ENCODE measurements at places on chromosomes 13 and 19.

DNA sequence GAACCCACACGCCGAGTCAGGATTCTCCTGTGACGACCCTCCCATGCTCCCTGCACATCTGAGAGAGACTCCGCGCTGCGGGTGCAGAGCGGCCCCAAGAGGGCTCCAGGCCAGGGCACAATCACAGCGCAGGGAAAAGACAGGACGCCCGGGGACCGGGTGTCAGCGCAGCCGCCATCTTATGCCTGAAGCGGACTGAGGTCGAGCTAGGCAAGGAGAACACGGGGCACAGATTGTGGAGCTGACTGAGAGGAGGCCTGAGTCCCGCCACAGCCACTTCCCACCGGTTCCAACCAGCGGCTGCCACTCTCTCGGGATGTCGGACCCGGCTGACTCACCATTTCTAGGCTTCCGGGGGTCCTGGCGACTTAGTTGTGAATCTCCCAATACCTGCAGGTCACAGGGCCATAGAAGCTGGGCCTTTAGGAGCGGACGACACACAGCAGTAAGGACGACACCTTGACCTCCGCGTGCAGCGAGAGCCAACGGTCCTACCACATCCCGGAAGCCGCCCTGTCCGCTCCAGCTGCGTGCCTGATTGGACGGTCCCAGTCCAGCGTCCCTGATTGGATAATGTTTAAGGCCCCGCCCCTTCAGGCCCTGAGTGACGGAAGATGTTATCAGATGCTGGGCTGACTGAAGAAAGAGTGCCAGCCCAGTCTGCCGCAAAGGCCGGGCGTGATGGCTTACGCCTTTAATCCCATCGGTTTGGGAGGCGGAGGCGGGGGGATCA lies at the start of gene ZNF728:
TSS of gene ZNF728 (minus strand) at position 487 of the 733 bp plus-strand sequence. CDS start at position 341, 146 bp downstream.
- peak; percentile 63 for DNase-seq

- DNase-seq = no peak
Measured at GRCh38 chr19:6318772-6319171, 14.6 kb downstream of the ACER1 start.

GRCh38 chr19:5624018-5624663 lies 1.3 kb downstream of the SAFB start:
- DNase-seq = peak; percentile 39

DNA sequence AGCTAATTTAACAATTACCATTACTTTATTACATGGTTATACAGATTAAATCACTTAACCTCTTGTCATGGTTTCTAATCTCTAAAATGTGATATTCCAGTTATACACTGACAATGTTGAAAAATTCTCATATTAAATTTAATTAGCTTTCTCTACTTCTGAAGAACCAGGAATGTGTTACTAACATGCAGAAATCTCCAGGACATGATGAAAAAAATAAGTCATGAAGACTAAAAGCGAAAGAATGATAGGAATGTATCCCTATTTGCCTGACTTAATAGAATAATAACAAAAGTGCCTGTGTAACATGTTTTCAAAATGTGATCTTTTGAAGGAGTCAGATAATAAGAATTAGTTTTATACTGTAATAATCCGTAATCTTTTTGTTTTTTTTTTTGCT lies 2823.7 kb upstream of the PCDH20 start:
- DNase-seq = no peak

DNA sequence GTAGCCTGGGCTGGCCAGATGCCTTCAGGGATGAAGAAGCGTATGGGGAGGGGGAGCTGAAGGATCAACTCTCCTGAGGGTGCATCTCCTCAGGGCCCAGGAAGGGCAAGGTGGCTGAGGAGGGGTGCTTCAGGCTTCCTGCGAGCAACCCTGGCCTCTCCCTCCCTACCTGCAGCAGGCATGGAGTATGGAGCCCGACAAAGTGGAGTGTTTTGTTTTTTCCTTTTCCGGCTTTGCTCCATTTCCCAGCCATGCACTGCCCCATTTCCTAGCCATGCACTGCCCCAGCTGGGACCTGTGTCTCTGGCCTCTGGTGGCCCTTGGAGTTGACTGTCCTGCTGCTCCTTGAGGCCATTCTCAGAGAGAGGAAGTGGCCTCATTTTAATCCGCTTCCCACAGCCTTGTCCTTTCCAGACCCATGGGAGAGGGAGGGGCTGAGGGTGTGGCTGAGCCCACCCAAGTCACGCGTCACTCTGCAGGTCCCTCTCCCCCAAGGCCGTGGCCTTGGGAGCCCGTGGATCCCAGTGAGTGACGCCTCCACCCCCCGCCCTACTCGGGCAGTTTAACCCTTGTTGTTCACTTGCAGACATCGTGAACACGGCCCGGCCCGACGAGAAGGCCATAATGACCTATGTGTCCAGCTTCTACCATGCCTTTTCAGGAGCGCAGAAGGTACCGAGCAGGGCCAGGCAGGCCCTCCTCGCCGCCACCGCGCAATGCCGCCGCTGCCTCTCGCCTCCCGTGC lies 34.4 kb downstream of the CAPN12 start:
- no peak for DNase-seq

DNA sequence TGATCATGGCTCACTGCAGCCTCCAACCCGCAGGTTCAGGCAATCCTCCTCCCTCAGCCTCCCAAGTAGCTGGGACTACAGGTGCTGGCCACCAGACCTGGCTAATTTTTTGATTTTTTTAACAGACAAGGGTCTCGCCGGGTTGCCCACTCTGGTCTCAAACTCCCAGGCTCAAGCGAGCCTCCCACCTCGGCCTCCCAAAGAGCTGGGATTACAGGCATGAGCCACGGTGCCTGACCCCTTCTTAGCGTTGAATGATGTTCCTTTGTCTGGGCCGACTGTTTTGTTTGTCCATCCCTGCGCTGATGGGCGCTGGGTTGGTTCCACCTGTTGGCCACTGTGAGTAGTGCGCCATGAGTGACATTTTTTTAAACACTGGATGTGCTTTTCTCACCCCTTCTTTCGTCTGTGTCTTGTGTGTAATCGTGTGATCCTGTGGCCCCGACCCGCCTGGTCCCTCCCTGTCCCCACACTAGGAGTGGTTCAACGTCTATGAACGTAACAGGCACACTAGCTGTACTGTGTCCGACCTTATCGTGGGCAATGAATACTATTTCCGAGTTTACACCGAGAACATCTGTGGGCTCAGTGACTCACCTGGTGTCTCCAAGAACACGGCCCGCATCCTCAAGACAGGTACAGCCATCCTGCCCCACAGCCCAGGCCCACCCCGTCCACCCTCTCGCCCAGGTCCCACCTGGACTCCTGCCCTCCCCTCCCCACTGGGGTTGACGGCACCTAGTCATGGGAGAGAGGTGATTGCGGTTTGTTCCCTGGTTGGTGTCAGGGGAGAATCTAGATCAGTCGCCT lies 15.0 kb upstream of the EMC10 start:
- DNase-seq = peak; percentile 65

GRCh38 chr13:57846600-57847173 lies 215.1 kb downstream of the PCDH17 start:
- no peak for DNase-seq

GRCh38 chr13:28058866-28059613 lies 41.3 kb downstream of the FLT3 start:
- DNase-seq = no peak

GRCh38 chr13:60969656-60970055 lies 446.0 kb downstream of the PCDH20 start:
- no peak for DNase-seq

GRCh38 chr13:26923824-26924605 lies 163.4 kb upstream of the GPR12 start:
- DNase-seq = no peak

- no peak for DNase-seq
Measured at GRCh38 chr19:11685676-11686650, 52.8 kb downstream of the ZNF823 start.

GRCh38 chr19:51546650-51547396 lies 15.4 kb upstream of the SIGLEC6 start:
- no peak for DNase-seq

DNA sequence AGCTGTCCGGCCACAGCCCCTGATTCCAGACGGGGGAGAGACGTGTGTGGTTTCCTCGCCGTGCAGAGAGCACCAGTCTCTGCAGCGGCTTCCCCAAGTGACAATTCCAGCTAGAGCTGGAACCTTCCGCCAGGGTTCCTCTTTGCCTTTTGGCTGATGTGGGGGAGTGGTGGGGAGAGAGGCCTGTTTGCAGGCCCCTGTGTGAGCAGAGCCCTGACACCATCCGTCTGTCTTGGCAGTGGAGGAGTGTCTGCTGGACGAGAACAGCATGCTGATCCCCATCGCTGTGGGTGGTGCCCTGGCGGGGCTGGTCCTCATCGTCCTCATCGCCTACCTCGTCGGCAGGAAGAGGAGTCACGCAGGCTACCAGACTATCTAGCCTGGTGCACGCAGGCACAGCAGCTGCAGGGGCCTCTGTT lies 25.0 kb downstream of the LAMP1 start:
- no peak for DNase-seq

GRCh38 chr13:20044086-20044485 lies 85.6 kb downstream of the ZMYM2 start:
- DNase-seq = no peak

- DNase-seq = peak; percentile 67
Measured at GRCh38 chr13:44955406-44955805, 33.9 kb downstream of the NUFIP1 start.

DNA sequence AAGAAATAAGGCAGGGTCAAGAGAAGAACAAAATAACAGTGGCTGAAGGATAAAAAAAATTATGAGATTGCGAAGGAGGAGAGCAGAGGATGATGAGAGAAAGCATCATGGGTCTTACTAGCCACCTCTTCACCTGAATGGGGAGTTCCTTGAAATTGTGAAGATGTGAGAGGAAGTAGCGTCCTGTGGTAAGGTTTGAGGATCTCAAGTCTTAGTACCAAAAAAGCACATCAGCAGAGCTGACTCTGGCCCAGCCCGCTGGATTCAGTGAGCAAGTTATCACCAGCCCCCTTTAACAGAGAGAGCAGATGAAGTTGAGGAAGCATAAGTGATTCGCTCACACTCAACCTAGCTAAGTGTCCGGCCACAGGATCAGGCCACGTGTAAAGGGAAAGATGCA lies 61.8 kb downstream of the RXFP2 start:
- DNase-seq = no peak

DNA sequence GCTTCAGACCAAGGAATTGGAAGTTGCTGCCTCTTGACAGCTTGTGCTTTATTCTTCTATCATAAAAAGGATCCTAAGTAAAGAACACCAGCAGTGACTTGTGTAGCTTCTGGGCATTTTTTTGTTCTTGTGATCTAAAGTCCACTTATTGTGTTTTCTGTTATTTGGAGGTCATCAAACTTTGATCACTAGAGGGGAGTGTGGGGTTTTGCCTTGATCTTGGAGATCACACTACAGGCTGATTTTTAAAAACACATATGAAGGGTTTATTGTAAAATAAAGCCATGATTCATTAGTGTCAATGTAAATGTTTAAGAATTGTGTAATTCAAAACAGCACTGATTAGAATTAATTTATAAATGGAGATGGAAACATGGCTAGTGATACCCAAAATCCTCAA lies 328.7 kb upstream of the EDNRB start:
- DNase-seq = no peak

GRCh38 chr13:79246578-79246949 lies 159.5 kb downstream of the RBM26 start:
- DNase-seq = no peak

- DNase-seq = peak; percentile 78
Measured at GRCh38 chr13:99432609-99433542, 68.4 kb upstream of the TM9SF2 start.

DNA sequence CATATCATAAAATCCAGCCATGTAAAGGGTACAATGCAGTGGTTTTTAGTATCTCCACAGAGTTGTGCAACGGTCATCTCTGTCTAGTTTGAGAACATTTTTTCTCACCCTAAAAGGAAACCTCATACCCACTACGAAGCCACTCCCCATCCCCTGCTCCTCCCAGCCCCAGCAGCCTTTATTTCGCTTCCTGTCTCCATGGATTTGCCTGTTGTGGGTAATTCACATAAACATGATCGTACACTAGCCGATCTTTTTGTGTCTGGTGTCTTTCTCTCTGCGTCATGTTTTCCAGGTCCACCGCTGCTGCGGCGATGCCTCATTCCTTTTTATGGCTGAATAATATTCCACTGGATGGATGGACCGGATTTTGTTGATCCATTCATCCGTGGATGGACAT lies 28.6 kb downstream of the BICRA start:
- no peak for DNase-seq

GRCh38 chr19:28876609-28877123 lies 336.3 kb downstream of the UQCRFS1 start:
- no peak for DNase-seq

DNA sequence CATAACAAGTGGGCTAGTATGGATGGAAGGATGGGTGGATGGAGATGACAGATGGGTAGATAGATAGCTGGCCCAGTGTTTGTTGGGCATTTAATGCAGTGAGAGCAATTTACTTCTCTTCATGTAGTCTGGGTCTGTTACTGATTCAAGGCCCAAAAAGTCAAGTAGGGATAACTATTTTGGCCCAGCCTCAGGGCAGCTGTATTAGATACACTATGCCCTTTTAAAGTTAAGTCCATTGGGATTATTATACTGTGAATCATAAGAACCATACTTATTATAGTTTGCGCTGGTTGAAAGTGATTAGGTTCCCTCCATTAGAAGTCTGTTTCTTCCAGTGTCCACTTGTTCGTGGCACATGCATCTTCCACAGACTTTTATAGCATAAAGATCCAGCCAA lies 4.7 kb downstream of the ITGBL1 start:
- no peak for DNase-seq

DNA sequence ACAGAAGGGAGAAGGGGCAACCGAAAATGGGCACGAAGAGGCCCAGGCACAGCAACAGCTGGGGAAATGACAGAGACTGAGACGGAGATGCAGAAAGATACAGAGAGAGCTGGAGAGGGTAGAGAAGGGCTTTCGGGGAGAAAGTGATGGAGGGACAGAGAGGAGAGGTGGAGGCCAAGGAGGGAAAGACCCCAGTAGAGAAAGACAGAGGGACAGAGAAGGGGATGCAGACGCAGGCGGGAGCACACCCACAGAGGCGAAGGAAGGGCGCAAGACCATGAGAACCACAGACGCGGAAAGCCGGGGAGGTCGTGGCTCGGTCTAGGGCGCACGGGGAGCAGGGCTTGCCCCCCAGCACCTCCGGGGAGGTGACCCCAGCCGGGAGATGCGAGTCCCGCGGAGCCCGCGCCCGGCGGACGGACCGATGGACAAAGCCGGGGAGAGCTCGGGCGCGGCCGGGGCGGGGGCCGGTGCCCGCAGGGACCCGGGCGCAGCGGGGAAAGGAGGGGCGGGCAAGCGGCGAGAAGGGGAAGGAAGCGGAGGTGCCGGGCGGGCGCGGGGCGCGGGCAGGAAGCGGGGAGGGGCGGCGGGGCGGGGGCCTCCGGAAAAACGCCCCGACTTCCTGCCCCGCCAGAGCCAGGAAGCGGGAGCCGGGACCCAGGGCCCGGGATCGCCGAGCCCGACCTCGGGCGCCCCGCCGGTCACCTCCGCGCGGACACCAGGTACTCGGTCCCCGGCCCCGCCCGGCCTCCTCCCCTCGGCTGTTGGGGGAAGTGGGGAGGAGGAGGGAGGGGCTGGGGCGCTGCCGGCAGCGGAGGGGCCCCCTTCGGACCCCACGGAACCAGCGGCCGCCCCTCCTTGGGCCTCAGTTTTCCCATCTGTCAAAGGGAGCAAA lies at the start of gene ARHGEF1:
TSS of gene ARHGEF1 (plus strand) at position 617 of the 895 bp plus-strand sequence. CDS start 4,899 bp downstream, outside the sequence.
- peak; percentile 78 for DNase-seq

GRCh38 chr13:112870051-112870331 lies 99.0 kb upstream of the MCF2L start:
- DNase-seq = no peak
